ENCODE measurements at places on chromosomes 1 and 21.

- DNase-seq, result no peak
Observed at GRCh38 chr1:234433563-234434285, 45.3 kb downstream of the TARBP1 start.

- DNase-seq, result no peak
Observed at GRCh38 chr21:38699048-38699447, 106.7 kb upstream of the ETS2 start.

DNA sequence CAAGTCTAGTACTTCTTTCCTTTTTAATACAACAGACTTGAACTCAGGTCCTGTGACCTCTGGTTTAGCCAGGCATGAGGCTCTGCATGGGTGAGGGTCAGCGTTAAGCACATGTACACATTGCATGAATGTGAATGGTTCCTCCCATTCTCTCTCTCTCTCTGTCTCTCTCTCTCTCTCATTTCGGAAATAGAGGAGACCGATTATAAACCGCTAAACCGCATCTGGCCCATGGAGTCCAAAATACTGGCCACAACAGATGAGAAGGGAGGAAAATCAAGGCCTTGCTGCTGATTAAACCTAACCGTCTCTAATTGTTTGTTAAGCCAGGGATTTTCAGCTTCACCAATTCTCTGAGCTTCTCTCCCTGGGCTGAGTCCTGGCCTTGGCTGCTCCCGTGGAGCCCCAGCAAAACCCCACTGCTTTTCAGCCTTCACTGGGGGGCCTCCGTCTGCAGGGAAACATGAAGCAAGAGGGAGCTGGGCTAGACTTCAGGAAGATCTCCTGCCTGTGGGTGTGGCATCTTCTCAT, 6.6 kb downstream of the RSPO1 start:
- no peak for DNase-seq

GRCh38 chr1:20921285-20921684, 134.2 kb upstream of the HP1BP3 start:
- DNase-seq, result no peak

DNA sequence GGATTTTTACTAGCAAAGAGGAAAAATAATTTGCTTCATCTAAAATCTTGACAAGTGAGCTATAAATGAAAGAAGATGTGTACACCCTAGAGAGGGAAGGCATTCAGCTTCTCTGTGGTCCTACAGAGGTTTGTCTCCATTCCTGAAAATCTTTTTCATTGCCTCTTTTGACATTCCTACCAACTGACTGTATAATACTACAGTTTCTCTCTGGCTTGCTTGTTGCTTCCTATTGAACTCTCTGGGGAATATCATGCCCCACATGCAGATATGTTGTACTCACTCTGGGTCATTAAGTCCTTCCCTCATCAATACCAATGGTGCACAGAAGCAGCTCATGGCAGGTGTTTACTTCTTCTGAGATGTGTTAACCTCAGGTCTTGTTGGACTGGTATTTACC, 371.2 kb upstream of the PLXNA2 start:
- DNase-seq, result no peak

DNA sequence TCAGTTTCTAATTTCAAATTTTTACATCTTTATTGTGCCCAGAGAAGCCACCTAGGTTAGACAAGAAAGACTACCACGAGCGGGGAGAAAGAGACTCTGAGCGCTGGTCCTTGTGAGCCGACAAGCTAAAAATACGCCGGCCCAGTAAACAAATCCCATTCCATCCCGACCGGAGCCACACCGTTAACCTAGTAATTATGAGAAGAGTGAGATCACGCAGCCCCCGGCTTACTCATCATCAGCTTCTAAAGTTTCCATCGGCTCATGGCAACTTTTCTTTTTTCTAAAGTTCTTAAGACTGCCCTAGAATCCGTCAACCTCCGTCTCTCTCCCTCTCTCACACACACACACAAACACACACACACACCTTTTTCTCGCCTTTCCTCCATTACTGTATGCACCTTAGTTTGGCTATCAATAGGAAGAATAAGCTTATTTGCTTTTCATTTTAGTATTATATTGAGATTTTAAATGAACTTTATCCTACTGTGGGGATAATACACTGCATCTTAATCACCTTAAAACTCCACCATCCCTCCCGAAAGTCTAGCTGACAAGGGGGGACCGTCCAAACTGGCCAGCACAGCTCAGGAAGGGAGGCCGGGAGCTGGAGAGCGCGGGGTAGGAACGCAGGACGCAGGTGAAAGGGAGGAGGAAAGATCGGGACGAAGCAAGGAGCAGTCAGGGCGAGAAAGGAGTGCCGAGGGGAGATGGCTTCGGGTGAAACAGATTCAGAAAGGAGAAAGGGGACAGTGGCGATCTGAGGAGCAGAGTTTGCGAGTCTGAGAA, 728 bp downstream of the OTUD7B start:
- peak; percentile 41 for DNase-seq

- no peak for DNase-seq
Observed at GRCh38 chr1:99992044-99992722, 22.4 kb downstream of the SLC35A3 start.

- DNase-seq, result no peak
Observed at GRCh38 chr21:36035381-36035791, 24.9 kb downstream of the SETD4 start.

DNA sequence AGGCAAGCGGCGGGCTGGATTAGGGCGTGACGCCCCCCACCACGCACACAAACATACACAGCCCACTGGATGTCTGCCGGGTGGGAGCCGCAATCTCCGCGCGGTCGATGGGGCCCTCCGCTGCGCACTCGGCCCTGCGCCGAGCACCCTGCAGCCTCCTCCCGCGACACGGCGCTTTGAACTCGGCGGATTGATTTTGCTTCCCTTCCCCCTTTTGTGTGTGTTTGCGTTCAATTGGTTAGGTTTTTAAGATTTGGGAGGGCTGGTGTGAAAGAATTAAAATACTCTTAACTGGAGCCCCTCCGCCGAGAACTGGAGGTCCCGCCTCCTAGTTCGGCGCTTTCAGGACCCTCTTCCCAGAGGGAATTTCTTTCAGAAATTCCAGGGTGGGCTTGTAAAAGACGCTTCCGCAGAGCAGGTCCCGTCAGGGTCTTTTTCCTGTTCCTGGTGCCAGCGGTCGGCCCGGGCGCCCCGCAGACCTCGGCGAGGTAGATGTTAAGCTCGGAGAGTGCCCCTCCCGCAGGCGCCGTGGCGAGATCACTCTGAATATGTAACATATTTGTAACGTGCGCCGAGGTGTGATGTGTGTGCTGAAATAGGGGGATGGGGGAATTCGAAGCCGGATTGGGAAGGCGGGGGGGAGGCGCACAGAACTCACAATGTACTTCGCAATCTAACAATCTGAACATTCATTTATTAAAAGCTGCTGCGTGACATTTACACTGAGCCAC, 8.0 kb upstream of the BARHL2 start:
- DNase-seq, result no peak

DNA sequence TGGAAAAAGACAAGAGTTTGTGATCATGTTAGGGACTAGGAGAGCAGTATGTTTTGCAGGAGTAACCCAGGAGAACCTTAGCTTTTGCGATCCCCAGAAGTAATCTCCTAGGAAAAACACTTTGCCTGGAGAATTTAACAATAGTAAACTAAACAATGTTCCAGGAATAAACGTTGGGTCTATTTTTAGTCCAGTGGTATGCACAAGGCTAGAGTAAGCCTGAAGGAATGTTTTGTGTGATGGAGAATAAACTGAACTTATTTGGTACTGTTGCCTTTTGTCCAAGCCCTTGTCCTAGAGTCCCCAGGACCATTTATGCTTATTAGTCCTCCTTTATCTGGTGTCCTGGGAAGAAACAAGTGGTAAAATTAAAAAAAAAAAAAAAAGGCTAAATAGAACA, 28.7 kb upstream of the RGS5 start:
- DNase-seq, result no peak

- DNase-seq, result no peak
Observed at GRCh38 chr1:58576727-58577653, at the start of gene TACSTD2. TACSTD2 (minus strand) TSS chr1:58577252; CDS start chr1:58577156, 96 bp downstream.

DNA sequence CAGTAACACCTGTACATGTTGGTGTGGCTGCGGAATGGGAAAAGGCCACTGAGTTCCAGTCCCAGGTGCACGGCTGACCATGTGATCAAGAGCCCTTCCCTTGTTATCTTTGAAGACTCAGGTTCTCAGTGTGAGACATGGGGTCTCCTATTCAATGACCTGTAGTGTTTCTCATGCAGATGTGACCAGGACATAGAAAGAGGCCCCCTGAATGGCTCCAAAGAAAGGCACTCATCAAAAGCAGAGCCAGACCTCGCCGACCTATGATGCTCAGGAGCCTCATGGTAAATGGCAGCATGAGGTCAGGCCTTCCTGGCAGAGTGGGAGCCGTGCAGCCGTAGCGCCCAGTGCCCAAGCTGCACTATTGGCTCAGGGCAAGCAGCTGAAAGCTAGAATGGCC, 42.3 kb upstream of the HAO2 start:
- DNase-seq, result no peak

- peak; percentile 46 for DNase-seq
Observed at GRCh38 chr1:241998412-241998921, 431 bp downstream of the MAP1LC3C start.

DNA sequence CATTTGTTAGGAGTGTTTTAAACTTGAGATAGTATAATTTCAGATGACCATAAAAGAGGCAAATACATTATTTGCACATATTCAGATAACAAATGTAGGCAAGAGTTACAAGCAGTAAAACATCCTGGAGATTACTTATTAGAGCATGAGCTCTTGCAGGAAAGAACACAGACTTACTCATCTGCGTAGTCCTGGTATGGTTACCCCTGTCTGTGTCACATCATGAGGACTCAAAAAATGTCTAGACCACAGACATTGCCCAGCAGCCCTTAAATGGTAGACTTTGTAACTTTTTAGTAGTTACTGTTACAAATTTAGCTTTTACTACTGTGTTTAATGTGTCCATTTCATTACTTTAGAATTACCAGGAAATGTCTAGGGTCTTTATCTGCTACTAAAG, 12.8 kb downstream of the CACHD1 start:
- no peak for DNase-seq

GRCh38 chr1:84539972-84540371, 33.6 kb upstream of the GNG5 start:
- DNase-seq, result no peak

- DNase-seq, result peak; percentile 25
Observed at GRCh38 chr1:95953015-95953414, 719.0 kb downstream of the RWDD3 start.

- DNase-seq, result no peak
Observed at GRCh38 chr1:152516082-152516481, 1.8 kb downstream of the CRCT1 start.

DNA sequence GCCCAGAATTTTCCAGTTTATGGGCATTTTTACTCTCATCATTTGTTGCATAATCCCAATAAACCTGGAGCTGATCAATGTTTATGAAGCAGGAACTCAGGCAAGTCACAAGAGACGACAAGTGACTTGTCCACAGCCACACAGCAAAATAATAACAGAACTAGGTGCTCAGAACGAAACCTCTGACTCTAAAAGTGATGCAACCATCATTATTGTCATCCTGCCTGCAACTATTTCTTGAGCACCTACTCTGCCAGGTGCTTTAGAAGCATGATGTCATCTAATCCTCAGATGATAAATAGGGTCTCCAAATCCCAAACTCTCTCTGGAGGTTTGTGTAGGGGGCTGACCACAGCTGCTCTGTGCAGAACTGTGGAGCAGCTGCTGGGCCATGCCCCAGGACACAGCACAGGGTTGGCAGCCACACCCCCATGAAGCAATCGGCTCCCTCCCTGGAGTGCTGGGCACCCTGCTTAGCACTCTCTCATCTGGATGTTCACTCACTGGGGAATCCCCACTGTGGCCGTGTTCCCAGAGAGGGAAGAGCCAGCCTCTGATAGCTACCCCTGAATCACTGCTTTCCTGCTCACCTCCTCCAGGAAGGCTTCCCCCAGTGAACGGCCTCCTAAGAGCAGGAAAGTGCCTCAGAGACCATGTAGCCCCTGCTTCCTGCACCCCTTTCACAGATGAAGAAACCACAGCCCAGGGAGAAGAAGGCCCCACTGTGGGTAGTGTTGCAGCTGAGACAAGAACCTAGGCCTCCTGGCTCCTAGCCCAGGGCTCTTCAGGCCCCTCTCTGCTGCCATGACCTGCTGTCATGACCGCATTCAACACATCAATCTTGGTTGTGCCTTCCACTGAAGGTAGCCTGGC, 2.1 kb downstream of the TTC22 start:
- no peak for DNase-seq

DNA sequence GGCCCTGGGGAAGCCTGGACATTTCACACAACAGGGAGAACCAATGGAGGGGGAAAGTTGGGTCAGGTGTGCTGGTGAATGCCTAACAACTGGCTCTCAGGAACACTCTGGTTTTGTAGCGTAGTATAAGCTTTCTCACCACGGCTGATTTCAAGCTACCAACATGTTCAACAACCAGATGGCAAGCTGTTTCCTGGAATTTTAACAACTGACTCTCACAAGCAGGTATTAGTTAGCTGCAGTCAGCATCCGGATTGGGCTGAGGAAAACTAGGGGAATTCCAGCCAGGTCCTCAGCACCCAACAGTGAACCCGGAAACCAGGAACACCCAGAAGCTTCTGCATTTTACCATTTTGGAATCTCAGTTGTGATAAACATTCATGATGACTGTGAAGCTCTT, 162.3 kb upstream of the CAMK1G start:
- no peak for DNase-seq

DNA sequence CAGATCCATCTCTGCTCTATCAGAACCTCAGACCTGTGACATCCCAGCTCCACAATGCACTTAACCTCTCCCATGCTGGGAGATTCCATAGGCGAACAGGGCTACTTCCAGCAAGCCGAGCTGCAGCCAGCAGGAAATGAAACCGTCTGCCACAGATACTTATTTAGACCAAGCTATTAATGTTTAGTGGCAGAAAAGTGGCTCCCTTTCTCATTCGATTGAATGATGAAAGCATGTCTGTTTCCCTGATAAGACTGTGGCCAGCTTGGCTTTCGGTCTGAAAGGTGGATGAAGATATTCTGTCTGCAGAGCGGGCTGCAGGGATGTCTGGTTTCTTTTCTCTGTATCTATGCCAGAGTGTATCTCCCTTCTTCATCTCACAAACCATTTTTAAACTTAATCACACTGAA, 146.4 kb downstream of the GREM2 start:
- DNase-seq, result no peak

DNA sequence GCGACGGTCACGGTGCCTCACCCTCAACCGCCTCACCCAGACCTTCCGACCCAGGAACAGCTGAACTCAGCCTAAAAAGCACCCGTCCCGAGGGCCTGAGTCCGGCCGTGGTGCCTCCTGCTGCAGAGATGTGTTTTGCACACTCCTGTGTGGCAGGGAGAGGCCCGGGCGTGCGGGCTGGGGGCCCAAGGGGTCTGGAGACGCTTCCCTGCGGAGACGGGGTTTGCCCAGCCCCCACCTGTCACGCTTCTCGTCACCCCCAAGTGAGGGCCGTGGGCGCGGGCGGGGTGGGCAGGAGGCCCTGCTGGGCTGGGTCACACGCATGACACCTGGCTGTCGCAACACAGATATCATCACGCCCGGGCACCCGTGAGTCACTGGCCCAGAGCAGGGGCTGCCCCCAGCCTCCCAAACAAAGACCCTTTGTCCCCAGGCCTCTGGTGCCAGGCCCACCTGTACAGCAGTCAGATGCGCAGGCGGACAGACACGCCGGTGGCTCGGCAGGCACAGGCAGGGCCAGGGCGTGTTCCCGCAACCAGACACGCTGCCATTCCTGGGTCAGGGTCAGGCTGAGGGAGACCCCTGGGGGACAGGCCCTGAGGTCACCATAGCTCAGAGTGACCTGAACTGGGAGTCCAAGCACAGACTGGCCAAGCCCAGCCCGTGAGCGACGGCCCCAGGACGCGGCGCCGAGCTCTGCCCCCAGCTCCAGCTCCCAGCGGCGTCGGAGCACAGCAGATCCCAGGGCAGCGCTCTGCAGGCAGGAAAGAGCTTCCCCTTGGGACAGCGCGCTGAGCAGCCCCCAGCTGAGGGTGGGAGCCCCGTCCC, 6.1 kb downstream of the B3GALT6 start:
- no peak for DNase-seq

- DNase-seq, result no peak
Observed at GRCh38 chr1:162004441-162004950, 19.2 kb downstream of the OLFML2B start.
